Lung (tissue), 17 donors: ENCODE measurements at places on chromosomes 12 and 14. TPM values are rescaled to one million over a fixed set of nuclear protein-coding genes. Genes with fewer than 3 reads are reported as not detected.

PMCH gene
- total RNA-seq: not detected

HOTAIR gene
- total RNA-seq: 0.15 TPM

CCDC177 gene
- total RNA-seq: not detected

TAS2R31 gene
- total RNA-seq: 3.2 TPM

CMA1 gene
- total RNA-seq: 0.34 TPM

EGLN3 gene
- total RNA-seq: 9.0 TPM
